ENCODE measurements at places on chromosomes 13 and 19.

DNA sequence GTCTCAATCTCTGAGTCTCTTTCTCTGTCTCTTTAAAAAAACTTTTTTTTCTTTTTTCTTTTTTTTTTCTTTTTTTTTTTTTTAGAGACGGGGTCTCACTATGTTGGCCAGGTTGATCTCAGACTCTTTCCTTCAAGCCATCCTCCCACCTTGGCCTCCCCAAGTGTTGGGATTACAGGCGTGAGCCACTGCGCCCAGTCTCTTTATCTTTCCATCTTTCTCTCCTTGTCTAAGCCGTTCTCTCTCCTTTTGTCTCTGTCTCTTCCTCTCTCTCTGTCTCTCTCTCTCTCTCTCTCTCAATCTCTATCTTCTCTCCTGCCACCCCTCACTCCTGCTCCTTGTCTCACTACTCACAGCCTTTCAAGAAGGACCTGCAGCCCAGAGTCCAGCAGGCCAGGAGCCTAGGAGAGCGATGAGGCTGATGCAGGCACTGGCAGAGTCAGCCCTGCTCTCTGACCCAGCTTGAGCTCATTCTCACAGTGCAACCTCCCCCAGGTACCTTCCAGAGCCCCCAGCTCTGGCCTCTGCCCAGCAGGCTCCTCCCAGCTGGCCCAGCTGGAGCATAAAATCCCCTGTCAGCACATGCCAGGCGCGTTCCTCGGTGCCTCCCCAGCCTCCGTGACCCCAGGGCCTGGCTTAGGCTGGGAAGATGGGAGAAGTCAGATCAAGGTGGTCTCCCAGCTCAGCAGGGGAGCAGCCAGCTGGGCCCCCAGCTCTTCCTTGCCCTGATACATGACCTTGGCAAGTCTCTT lies at the start of gene NPHS1:
Gene NPHS1, minus strand, starts transcription at position 476 of the 752 bp plus-strand sequence. CDS start 667 bp downstream, outside the sequence.
- peaks cover 2% of the 10 kb centered on the region for H3K36me3 ChIP-seq
- no peak within 1 kb of the TSS for H3K4me3 ChIP-seq
- peaks cover 78% of the 10 kb centered on the region for H3K27me3 ChIP-seq
- peaks cover 6% of the 10 kb centered on the region for H3K4me1 ChIP-seq
- no peak within 1 kb of the TSS for H3K27ac ChIP-seq
- no peak for DNase-seq

DNA sequence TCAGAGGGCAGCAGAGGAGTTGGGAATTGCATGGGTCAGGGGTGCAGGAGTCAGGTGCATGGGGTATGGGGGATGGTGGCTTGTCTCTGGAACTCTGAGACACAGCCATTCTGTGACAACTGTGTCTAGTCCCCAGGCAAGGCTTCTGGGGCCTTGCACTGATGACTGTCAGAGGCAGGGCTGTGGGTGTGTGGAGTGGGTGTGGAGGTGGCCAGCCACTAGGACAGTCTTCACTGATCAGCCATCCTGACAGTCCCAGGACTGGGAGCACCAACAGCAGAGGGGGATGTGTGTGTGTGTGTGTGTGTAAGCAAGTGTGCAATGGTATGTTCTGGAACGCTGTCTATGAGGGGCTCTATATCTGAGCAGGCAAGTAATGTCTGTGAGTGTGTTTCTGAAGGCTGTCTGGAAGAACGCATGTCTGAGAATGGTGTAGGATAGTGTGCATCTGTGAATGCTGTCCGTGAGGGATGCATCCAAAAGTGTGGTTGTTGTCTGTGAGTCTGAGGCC lies 5.4 kb downstream of the NUMBL start:
- no peak overlapping the region for H3K27ac ChIP-seq
- no peaks in the 10 kb centered on the region for H3K4me1 ChIP-seq
- DNase-seq: no peak
- no peaks in the 10 kb centered on the region for H3K36me3 ChIP-seq
- H3K27me3 ChIP-seq: no peaks in the 10 kb centered on the region

- peaks cover 20% of the 10 kb centered on the region for H3K27me3 ChIP-seq
- no peak overlapping the region for H3K27ac ChIP-seq
- H3K4me3 ChIP-seq: no peak overlapping the region
- H3K36me3 ChIP-seq: peaks cover 12% of the 10 kb centered on the region
- H3K4me1 ChIP-seq: peaks cover 11% of the 10 kb centered on the region
These were observed 9.1 kb upstream of the ONECUT3 start for GRCh38 chr19:1744133-1744665.

GRCh38 chr19:43743059-43743458 lies 11.7 kb downstream of the SMG9 start:
- no peak for DNase-seq
- no peaks in the 10 kb centered on the region for H3K27me3 ChIP-seq
- no peak overlapping the region for H3K27ac ChIP-seq
- peaks cover 41% of the 10 kb centered on the region for H3K36me3 ChIP-seq

GRCh38 chr19:40252395-40252794 lies 25.9 kb upstream of the CCNP start:
- H3K4me3 ChIP-seq: no peak overlapping the region
- DNase-seq: no peak
- no peaks in the 10 kb centered on the region for H3K27me3 ChIP-seq
- H3K27ac ChIP-seq: no peak overlapping the region

Data from central memory CD8-positive, alpha-beta T cell (primary cell).